ENCODE measurements at places on chromosomes 16 and 17.

- no peak for DNase-seq
Observed at GRCh38 chr16:84299734-84300440, 5.2 kb downstream of the WFDC1 start.

GRCh38 chr17:77445760-77446532 lies 305.2 kb downstream of the SEC14L1 start:
- no peak for DNase-seq

DNA sequence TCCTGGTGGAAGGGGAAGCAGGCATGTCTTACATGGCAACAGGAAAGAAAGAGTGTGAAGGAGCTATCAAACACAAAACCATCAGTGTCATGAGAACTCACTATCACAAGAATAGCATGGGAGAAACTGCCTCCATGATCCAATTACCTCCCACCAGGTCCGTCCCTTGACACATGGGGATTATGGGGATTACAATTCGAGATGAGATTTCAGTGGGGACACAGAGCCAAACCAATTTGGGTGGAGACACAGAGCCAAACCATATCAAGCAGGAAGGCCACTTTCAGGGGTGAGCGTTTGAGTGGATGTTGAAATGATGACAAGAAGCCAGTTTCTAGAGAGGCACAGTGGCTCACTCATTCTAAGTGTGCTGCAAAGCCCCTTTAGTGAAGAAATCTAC lies 143.8 kb downstream of the CPPED1 start:
- DNase-seq, result no peak

DNA sequence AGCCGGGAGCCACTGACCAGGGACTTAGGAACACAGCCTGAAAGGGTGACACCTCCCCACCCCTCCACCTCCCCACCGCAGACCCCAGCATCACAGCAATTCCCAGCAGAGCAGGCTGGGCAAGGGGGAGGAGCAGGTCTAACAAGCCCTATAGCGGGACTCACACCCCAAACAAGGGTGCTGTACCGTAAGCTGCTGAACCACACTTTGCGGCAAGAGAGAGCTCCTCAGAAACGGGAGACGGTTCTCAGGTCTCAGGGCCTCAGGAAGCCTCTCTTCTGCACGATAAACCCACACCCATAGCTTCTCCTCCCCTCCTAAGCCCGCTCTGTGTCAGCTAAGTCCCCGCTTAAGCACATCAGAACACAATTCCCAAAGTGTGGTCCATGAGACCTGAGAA lies 11.7 kb upstream of the COTL1 start:
- no peak for DNase-seq

GRCh38 chr16:66728117-66728787 lies 23.2 kb downstream of the DYNC1LI2 start:
- DNase-seq, result no peak

GRCh38 chr17:60151355-60151754 lies 1.6 kb downstream of the CA4 start:
- no peak for DNase-seq

DNA sequence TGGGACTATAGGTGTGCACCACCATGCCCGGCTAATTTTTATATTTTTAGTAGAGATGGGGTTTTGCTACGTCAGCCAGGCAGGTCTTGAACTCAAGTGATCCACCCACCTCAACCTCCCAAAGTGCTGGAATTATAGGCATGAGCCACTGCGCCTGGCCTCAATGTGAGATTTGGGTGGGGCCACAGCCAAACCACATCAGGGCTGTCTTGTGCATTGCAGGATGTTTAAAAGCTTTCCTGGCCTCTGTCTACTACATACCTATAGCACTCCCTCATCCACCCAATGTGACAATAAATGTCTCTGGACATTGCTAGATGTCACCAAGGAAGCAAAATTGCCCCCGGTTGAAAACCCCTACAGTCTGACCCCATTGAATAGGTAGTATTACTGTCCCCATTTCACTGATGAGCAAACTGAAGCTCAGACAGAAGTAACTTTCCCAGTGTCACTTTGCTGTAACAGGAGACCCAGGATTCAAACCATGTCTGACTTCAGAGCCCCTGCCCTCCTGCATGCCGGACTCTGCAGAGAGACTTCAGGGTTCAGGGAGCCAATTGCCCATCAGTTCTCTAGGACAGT lies 3.6 kb upstream of the MAP3K14 start:
- DNase-seq, result no peak

DNA sequence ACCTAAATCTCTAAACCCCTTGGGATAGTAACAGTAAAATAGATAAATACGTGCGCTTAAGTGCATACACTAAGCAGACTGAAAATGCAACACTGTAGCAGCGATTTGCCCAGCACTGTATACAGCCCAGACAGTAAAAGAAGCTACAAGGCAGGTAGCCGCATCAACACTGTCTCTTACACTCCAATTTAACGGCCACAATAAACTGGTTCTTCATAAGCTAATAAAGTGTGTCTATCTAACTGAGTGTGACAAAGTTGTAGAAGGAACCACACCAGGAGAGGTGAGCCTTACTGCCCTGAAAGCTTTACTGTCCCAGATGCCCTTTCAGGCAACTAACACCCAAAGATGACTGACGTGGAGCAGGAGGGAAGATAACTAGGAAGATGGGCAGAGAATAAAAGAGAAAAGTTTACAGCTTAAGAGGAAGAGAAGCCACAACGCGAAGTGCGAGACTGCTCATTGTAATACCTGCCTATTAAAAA lies 847 bp downstream of the ZDHHC7 start:
- no peak for DNase-seq

DNA sequence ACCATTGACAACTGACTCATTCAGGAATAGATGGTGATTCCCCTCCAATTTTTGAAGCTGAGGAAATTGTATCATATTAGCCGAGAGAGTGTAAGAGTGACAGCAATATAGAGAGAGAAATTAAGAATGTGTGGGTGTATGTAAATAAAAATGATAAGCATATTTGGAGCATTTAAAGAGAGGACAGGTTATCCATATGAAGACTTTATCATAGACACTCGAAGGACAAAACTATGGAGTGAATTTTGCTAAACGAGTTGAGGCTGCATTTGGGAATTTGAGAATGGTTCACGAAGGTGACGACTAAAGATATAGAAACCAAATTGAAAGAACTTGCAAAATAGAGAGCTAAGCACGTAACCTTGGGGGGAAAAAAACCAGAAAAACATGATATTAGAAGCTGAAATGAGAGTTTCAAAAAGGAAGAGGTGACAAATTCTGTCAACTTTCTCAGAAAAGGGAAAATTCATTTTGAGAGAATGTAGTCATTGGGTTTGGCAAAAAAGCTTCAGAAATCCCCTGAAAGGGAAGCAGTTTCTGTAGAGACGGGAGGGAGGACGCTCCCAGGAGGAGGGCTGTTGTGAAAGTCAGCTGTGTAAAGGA lies 129.7 kb downstream of the KCNJ2 start:
- no peak for DNase-seq

DNA sequence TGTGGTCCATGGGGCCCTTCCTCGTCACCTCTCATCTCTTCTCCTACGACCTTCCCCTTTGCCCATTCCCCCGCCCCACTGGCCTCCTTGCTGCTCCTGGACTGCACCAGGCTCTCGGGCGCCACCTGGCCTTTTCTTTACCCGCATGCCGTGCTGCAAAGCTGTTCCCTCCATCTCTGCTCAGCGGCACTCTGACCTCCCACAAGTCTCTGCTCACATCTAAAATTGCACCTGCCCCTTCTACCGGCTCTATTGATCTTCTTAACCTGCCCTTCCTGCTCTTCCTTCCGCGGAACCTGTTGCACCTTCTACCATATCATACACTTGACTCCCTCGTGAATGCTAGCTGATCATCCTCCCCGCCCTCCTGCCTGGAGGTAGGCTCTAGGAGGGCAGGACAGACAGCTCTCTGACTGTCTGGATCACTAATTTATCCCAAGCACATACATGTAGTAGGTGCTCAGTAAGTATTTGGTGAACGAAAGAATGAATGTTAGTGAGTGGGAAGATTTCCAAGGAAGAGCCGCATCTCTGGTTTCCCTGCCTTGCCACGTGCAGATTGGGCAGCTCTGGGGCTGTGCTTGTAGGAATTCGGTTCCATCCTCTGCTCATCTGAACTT lies 17.3 kb downstream of the DNAH17 start:
- peak; percentile 40 for DNase-seq

DNA sequence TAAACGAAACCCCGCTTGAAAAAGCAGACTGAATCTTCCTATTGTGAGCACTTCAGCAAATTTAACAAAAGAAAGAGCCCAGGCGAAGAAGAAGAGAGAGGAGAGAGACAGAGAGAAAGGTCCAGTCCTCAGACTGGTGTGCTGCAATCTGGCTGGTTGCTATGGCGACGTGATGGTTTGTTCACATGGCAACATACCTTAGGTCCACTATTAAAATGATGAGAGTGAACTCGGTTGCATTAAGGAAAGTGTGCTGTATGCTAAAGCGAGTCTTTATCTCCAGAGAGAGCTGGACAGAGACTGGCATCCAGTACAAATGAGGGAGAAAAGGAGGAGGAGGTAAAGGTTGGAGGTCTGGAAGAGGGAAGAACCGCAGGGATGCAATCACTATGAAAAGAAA lies 271.8 kb upstream of the ZFHX3 start:
- DNase-seq, result no peak

GRCh38 chr16:17647879-17648872 lies 177.4 kb upstream of the XYLT1 start:
- no peak for DNase-seq

- no peak for DNase-seq
Observed at GRCh38 chr17:7667656-7668406, 17.1 kb downstream of the ATP1B2 start.

GRCh38 chr16:89357055-89357816 lies 133.1 kb downstream of the ANKRD11 start:
- DNase-seq, result peak; percentile 47

GRCh38 chr17:59676716-59677115 lies 30.5 kb downstream of the PTRH2 start:
- DNase-seq, result no peak

DNA sequence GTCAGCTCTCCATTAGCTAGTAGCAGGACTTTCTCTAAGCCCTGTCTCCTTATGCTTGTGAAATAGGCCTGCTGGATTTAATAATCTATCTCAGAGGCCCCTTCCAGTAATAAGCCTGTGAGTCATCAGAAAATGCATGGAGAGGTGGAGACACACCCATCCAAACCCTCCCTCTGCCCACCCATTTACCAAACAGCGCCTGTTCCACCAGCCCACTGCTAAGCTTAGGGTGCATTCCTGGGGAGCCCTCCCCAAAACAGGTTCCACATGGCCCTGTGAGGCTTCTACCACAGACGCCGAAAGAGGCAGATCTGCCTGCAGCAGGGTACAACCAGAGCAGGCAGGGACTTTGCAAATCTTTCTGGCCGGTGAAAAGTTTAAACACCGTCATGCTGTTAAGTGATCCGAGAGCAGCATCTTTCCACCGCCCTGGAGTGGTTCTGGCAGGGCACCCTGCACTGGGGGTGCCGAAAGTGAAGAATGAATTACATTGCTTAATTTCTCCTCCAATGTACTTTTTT lies 99.3 kb downstream of the GAS7 start:
- no peak for DNase-seq

DNA sequence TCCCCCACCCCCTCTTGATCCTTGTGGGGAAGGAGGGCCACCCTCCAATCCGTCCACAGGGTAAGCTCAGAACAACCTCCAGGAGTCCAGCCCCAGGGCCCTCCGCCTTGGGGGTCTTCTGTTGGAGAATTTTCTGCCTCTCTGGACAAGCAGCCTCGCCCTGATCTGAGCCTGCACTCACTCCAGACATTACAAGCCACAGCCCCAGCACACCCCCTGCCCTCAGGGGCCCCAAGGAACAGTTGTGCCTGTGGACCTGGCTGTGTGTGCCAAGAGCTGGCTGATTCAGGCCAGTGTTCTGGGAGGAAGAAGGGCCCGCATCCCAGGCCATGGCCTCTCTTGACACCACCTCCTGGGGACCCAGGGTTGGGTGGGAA lies 477 bp upstream of the ARHGAP27 start:
- DNase-seq, result no peak

- no peak for DNase-seq
Observed at GRCh38 chr17:19718041-19718612, 1.7 kb upstream of the SLC47A2 start.

- no peak for DNase-seq
Observed at GRCh38 chr17:70525961-70526360, 356.6 kb downstream of the KCNJ2 start.

DNA sequence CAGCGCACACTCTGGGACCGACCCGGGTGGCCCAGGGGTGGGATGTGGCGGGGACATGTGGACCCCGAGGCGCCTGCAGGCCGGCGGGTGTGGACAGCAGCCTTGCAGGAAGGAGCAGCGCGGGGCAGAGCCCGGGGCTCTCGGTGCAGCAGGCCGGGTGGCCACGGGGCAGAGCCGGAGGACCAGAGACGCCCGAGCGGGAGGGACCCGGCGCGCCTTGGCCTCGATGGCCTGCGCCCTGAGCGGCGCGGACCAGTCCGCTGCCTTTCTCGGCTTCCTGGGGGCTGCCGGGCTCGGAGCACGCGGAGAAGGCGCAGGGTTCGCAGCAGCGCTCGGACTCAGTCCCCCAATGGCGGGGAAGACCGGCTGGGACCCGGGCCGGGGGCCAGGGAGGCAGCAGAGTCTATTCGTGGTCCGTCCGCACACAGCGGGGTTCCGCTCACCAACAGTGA lies 43.4 kb downstream of the OSBPL7 start:
- DNase-seq, result no peak

- no peak for DNase-seq
Observed at GRCh38 chr17:71337938-71338337, 782.9 kb upstream of the SOX9 start.

Measured in upper lobe of left lung (tissue), 6 donors.